ENCODE measurements at places on chromosomes 2 and 18.

DNA sequence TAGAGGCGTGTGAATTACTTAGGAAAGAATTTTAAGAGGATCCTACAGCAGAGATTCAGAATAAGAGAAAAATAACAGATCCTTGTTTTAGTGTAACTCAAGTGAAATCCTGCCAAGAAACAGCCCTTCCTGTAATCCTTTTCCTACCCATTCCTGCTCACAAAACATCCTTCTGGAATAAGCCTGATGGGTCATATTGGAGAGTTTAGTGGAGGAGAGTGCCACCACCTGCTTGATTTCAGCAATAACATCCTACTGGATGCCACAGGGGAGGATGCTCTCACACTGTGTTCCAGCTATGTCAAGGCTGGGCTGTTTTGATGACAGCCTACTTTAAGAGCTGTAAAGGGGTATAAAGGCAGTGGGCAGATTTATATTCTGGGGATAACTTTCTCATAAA is 54.8 kb upstream of the CCDC178 start:
- DNase-seq: no peak

DNA sequence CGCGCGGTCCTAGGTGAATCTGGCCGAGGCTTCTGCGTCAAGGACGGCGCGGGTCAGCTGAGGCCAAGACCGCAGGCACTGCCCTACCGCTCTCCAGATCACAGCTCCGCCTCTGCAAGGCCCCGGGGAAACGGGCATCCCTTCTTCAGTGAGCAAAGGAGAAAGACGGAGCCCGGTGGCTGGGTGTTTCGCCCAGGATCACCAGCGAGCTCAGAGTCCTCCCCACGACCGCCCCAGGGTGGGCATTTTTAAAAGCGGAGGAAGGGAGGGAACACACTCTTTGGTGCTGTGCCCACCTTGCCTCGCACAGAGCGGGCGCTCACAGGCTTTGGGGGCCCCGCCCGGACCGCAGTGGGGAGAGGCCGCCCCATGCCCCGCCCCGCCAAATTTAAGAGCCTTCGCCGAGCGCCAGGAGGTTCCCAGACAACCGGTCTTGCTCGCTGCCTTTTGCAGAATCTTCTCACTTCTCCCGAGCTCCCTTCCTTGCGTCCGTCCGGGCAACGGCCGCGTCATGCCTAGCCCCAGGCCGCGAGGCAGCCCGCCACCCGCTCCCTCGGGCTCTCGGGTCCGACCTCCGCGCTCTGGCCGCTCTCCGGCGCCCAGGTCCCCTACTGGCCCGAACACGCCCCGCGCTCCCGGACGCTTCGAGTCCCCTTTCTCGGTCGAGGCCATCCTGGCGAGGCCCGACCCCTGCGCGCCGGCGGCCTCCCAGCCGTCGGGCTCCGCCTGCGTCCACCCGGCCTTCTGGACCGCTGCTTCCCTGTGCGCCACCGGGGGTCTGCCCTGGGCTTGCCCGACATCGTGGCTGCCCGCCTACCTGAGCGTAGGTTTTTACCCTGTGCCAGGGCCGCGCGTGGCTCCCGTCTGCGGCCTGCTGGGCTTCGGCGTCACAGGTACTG is at the start of gene NOTO:
TSS of gene NOTO (plus strand) at position 419 of the 899 bp plus-strand sequence. CDS start at position 512, 93 bp downstream.
- no peak for DNase-seq

GRCh38 chr2:96864343-96865091 is 5.4 kb downstream of the SEMA4C start:
- DNase-seq: no peak

- DNase-seq: no peak
These were observed 64.5 kb downstream of the TWIST2 start for GRCh38 chr2:238912228-238912915.

DNA sequence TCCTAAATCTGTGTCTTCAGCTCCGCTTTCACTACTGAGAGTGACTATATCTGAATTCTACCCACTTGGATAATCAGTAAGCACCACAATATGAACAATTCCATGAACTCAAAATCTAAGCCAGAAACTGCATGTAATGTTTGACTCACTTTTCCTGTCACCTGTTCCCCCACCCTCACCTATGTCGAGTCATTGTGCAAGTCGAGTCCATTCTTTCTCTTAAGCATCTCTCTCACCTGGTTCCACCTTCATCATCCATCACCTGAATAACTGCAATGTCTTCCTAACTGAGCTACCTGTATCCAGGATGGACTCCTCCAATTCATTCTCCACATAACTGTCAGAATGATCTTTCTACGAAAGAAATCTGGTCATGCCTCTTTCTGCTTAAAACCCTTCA is 58.2 kb downstream of the PPP1R1C start:
- no peak for DNase-seq

- DNase-seq: no peak
These were observed 76.9 kb upstream of the PPP1CB start for GRCh38 chr2:28674713-28675068.

GRCh38 chr2:9238591-9239326 is 32.1 kb downstream of the ASAP2 start:
- no peak for DNase-seq

DNA sequence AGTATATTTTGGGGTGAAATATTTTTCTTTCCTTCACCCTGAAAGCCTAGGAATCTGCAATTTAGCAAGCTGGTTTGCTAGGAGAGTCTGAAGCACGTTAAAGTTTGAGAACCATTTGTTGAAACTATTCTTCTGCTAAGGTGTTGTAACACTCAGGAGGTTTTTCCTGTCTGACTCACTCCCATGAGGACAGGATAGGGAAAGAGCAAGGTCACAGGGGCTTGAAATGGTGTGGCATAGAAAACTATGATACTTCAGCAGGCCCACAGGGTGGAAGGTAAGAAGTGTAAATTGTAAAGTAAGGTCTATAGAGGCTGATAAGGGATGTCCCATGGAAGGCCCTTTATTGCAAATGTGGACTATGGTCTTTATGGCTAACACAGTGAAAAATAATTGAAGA is 177.7 kb upstream of the ZC3H15 start:
- no peak for DNase-seq

DNA sequence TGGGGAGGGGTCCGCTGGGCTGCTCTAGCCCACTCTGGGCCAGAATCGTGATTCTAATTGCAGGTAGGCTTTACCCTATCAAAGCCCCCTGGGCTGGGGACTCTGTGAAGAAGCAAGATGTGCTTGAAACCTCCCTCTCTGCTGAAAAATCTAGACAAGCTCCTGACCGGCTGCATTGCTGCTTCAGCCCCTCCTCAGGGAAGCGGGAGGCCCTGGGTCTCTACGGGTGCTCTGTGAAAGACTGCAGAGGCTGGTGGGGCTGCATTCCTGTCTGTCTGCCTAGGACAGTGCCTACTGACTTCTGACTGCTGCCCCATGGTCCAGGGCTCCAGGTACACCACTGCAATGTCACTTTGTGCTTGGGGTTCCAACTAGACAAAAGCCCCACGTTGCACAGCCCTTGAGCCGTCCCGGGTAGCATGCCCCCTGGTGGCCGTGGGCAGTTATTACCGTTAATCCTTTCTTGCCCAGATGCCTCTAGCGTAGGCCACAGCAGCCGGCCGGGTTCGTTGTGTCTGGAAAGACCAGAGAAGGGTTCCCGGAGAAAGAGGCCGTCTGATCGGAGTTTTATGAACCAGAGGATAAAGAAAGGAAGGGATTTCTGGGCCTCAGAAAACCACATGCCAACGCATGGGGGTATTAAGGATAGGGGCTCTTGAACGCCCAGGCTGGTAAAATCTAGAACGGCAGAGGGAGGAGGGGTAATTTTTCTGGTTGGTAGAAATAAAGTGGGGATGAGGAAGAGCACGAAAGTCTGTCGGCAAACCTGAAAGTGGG is 15.9 kb upstream of the C1QL2 start:
- DNase-seq: peak; percentile 38

DNA sequence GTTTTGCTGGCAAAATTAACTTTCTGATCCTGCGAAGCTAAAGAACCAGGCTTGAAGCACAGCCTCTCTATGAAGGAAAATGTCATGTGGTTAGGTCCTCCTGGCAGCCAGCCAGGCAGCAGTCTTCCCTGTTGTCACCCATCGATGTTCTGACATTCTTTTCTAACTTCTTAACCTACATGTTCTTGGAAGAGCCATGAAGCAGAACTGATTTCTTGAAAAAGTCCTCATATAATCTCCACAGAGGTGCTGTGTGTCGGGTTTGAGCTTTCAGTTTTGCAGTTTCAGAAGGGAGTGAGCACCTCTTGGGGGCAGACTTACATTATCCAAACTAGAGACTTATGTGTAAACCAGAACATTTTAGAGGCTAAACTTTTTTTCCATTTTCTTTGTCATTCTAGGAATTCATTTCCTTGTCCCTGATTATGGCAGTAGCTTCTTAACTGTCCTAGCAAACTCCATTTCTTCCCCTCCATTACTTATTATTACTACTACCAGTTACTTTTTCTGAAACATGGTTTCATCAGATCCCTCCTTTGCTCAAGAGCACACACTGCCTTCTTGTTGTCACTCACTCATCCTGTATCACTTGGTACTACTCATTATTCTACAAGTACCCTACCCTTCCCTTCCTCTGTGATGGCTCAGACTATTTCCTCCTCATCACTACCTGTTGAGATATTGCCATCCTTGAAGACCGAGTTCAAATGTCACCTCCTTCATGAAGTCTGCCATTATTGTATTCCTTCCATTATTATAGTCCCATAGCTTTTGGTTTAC is 31.1 kb downstream of the DOK1 start:
- DNase-seq: no peak

DNA sequence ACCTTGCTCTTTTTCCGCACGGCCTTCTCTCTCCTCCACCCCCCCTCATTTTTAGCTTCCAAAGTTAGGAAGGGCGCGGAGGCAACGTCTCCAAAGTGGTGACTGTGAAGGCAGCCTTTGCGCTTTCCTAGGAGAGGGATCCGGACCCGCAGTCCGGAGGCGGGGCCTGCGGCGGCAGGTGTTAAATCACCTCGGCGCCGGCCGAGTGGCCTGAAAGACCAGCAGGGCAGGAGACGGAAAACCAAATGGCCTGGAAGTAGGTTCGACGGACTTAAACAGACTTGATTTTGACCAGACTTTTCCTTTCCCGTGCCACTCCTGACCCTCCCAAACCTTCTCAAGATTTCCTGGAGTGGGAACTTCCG is 615 bp downstream of the GORASP2 start:
- DNase-seq: peak; percentile 30

DNA sequence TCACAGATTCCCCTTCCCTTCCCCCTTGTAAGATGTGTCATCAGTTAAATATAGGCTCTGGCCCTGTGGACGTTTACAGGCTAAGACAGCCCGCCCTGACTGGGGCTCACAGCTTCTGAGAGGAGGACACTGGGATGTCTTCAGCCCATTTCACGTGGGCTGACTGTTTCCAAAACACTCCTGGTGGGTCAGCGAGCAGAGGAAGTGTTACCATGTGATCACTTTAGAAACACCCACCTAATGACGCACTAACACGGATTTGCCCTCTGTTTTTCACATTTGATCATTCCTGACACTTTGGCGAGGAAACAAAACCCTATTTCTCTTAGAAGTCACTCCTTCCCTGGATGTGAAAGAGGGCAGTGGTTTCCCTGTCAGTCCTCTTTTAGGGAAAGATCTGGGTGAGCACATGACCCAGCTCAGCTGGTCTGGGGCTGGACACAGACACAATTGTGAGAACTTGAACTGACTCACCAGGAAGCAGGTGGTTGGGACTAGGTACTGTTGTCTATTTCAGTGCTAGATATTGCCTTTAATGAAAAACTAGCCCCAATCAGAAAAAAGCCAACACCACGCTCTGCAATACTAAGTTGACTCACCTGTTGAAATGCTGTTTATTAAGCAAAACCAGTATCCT is 38.8 kb downstream of the BMP10 start:
- DNase-seq: peak; percentile 42

DNA sequence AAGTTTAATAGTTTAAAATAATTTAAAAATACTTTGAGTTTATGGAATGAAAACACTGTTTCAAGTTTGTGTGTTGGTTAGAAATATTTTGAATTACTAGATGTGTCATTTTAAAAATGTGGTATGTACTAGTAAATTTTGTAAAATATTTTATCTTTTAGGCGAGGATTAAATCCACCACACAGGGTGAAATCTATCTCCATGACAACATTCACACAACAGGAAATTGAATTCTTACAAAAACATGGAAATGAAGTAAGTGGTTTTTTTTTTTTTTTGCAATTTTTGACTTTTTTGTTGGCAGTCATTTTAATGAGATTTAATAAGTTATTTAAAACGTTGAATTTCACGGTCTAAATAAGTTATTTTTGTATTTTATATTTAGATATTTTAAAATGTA is 19.4 kb downstream of the AGFG1 start:
- DNase-seq: no peak

DNA sequence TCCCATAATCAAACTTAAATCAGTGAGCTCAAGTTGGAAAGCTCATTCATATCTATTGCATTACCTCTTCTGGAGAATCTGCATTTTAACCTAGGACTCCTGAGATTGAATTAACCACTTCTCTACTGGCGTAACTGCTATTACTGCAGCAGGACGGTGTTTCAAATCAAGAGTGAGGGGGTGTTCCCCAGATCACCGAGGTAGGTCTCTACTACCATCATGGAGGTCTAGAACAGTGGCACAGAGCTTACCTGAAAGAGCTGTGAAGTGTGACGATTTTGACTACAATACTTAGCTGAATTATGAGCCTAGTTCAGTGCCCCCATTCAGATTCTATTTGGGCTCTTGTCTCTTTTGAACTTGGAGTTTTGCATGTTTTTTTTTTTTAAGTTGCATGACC is 119.5 kb downstream of the POLE4 start:
- no peak for DNase-seq

DNA sequence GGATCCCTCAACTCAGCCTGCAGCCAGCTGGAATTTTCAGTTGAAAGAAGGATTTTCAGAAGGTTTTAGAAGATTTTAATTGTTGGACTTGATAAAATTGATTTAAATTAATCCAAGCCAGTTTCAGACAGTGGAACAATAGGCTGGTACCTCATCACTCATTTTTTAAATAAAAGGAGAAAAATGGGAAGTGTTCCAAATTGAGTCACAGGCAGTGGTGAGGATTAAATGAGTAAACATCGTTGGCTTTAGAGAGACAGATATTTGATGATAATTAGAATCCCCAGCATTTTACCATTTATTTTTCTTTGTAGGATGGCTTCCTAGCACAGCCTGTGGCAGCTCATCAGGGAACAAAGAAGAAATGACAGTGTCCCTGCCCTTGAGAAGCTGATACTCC is 7.4 kb downstream of the CXCR4 start:
- no peak for DNase-seq

DNA sequence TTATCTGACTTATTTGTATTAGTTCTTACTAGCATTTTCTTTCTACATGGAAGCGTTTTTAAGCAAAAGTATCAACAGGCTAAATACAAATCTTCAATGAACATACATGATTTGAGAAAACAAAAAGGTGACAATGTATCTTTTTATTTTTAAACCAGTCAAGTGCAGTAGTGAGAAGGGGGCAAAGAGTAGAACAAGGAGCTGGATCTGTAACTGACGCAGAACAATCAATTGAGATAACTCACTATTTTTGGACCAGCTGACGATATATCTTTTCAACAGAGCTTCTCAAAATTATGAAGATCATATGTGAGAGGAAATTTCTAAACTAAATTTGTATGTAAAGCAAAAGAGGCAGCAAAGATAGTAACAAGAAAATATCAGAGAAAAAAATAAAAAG is 15.5 kb downstream of the NCKAP1 start:
- DNase-seq: no peak

GRCh38 chr18:7946734-7947377 is 379.7 kb downstream of the PTPRM start:
- DNase-seq: no peak

GRCh38 chr2:42385225-42385624 is 24.2 kb upstream of the COX7A2L start:
- no peak for DNase-seq
